ENCODE measurements at places on chromosomes 2 and 18. TPM values are rescaled to one million over a fixed set of nuclear protein-coding genes. Genes with fewer than 3 reads are reported as not detected.

DNA sequence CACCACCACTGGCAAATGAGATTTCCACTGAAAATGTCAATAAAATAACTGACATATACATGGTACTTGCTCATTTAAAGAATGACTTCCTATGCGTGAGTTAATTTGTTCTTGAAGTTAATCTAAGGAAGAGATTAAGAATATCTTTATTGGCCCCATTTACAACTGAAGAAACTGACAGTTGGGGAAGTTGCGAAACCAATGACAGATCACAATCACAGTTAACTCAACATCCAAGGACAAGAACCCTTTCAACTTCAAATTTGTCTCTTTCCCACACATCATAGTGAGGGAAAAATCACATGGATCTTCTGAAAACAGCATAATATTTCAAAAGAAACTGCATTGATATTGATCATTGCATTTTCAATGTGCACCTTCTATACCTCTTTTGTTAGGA lies 565.4 kb downstream of the IRS1 start:
- no peak for DNase-seq

DNA sequence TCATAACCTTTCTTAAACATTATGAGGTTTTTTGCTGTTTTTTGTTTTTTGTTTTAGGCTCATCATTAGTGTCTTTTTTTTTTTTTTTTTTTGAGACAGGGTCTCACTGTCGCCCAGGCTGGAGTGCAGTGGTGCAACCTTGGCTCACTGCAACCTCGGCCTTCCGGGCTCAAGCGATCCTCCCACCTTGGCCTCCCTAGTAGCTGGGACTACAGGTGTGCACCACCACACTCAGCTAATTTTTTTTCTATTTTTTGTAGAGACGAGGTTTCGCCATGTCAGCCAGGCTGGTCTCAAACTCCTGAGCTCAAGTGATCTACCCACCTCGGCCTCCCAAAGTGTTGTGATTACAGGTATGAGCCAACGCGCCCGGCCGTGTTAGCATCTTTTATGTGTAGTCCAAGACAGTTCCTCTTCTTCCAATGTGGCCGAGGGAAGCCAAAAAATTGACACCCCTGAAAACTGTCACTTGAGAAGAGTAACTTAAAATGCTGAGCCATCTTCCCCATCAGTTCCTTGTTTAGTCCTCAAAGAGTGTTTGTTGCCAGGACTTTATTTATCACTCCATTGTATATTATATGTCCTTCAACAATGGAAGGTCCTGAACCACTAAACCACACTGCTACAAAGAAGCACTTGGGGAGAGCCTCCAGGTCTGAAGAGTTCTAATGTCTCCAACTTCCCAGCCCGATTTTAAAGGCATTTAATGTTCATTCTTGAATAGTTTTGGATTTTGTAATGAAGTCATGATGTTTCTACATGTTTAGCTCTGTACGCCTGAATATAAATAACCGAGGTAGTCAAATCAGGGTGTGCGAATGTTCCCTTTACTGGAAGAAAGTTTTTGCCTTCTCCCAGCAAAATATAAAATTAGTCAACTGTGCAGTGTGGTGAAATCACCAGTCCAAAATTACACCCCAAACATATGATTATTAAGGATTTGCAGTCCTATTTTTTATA lies 26.4 kb downstream of the ZNF516 start:
- no peak for DNase-seq

- DNase-seq: no peak
Measured at GRCh38 chr2:227095346-227095745, 68.7 kb downstream of the COL4A4 start.

GRCh38 chr2:3025984-3026383 lies 351.6 kb downstream of the EIPR1 start:
- DNase-seq: no peak

- no peak for DNase-seq
Measured at GRCh38 chr2:34003795-34004194, 404.7 kb upstream of the FAM98A start.

GRCh38 chr2:27501042-27501441 lies 4.4 kb downstream of the GCKR start:
- DNase-seq: peak; percentile 6

DNA sequence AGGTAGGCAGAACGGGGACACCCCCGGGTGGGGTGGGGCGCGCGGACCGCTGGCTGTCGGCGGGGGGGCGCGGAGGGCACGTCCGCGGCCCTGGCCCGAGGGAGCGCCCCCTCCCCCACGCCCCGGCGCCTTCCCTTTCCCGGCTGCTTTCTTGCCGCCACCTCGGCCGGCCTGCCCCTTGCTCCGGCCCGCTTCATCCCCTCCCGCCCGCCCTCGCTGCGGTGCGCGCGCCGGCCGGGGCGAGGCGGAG lies 443 bp downstream of the VAPA start:
- DNase-seq: no peak

DNA sequence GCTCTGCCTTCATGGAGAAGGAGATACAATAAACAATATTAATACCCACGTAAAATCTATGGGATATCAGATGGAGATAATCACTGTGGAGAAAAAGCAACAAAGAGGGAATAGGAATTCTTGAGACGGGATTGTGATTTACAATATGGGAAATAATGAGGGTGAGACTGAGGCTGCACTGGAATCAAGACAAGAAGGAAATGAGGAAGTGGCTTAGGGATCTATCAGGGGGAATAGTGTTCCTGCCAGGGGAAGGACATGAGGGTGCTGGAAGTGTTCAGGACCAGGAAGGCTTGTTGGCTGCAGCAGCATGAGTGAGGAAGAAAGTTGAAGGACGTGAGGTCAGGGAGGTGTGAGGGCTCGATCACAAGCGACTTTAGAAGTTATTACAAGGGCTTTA lies 182.4 kb downstream of the DYSF start:
- DNase-seq: no peak

DNA sequence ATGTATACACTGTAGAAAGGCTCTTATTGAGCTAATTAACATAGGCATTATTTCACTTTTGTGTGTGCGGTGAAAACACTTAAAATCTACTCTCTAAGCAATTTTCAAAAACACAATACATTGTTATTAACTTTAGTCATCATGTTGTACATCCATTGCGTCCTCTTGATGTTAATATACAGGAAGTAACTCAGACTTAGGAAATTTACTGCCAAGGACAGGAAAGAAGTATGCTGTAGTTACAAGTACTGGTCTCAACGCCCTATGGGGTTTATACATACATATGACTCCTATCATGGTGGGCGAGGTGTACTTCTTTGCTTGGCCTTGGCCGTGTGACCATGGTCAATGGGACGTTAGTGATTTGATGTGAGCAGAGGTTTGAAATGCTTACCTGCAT lies 15.5 kb downstream of the SCTR start:
- no peak for DNase-seq

Gene ELOA2
- not detected for total RNA-seq

Gene LINC00305
- not detected for total RNA-seq

Gene RNF152
- total RNA-seq: 5.8 TPM

Gene NAT8
- total RNA-seq: not detected

Gene LOXHD1
- total RNA-seq: not detected

Gene MYO5B
- total RNA-seq: 5.5 TPM

Gene KLHL30
- not detected for total RNA-seq

Gene DOK6
- total RNA-seq: 0.52 TPM

Gene L3MBTL4
- 0.05 TPM for total RNA-seq

Measured in M059J (cell line).